ENCODE measurements at places on chromosomes 1 and 21. TPM values are rescaled to one million over a fixed set of nuclear protein-coding genes. Genes with fewer than 3 reads are reported as not detected.

The GJB5 gene
- total RNA-seq: 1.0 TPM

The GNG4 gene
- not detected for total RNA-seq

- DNase-seq: no peak
- no peak overlapping the region for H3K4me3 ChIP-seq
- no peaks in the 10 kb centered on the region for H3K27me3 ChIP-seq
- H3K36me3 ChIP-seq: no peaks in the 10 kb centered on the region
- H3K27ac ChIP-seq: no peak overlapping the region
These were observed 41.9 kb downstream of the CHML start for GRCh38 chr1:241598249-241598648.

DNA sequence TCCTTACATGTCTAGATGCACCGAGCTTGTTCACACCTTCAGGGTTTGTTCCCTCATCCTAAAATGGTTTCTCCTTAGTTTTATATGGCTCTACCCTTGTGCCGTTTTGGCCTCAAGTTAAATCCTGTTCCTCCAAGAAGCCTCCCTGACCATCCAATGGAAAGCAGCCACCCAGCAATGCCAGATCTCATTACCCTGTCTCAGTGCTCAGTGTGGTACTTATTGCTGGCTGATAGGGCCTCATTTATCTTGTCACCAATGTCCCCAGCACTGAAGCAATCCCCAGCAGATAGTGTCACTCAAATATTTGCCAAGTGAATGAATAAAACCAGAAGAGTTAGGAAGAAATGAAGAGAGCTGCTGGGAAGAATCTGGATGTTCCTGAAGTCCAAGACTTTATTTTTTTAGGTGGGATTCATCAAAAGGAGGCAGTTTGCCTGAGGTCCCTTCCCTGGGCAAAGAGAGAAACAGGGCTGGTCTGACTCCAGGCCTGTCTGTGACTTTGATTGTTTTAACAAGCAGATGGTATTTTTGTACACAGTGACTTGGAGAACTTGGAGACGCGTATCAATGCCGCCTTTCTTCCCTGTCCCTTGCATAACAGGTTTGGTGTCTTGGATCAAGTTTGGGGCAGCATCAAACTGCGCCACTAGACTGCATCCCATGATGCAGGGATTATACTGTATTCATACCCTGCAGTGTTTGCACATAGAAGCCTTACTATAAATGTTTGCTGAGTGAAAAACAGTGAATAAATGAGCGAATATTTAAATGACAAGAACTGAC is 221.2 kb downstream of the DISC1 start:
- no peak for DNase-seq
- H3K4me3 ChIP-seq: no peak overlapping the region
